ENCODE measurements at places on chromosomes 5 and 9.

DNA sequence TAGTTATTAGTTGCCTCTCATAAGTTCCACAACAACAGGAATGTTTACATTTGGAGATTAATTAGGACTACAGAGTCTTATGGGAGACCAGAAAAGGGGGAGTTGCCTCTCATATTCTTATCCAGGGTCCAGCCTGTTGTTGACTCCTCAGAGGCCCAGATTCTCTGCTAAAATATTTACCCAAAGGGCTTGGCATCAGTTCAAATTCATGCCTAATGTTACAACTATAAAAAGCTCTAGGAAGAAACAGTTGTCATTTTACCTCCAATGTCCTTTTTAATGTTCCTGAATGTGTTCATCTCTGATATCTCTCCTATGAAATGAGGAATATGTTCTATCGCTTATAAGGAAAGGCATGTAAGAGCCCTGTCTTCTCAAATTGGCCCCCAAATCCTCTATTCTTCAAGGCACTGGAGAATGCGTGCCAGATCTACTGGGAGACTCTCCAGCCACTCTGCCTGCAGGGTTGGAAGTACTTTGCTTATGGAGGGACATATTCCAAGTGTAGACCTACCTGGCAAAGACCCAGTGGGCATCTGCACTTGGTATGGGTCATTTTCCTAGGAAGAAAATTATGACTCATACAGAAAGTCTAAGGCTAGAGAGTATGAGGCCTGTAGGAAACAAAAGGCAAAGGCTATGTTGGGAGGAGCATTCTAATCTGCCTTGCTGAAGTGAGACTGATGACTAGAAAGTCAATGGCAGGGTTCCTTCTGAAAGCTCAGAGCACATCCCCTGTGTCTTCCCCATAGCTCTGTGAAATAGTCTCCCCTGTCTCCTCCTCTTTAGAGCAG, 192.6 kb downstream of the ESM1 start:
- DNase-seq: no peak

GRCh38 chr5:163489055-163489744, 16.2 kb upstream of the MAT2B start:
- DNase-seq: peak; percentile 34

DNA sequence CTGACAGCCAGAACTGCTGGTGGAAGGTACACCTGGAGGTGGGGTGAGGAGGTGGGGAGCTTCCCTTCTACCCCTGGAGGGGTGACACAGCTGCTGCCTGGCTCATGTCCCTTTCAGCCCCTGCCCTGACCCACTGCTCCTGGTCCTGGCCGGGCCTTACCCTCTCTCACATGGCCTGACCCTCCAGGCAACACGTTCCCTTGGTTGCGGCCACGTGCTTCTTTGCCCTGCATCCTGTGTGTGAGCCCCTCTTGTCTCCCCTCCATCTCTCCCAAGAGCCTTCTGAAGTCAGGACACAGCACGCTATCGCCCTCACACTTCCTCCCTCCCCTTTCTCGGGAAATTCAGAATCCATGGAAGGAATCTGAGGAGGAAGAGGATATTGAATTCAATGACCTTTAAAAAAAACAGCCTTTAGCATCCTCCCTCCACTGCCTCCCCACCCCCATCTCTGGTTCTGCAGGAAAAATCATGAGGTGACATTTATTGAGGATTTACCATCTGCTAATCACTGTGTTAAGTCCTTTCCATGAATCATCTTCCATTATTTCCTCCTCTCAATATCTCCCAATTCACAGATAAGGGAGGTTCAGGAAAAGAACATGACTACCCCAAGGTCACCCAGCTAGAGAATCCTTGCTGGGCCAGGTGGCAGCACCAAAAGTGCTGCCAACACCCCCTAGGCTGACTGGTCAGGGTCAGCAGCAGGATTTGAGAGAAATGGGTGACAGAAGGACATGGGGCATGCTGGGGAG, 8.3 kb downstream of the AQP3 start:
- DNase-seq: no peak

DNA sequence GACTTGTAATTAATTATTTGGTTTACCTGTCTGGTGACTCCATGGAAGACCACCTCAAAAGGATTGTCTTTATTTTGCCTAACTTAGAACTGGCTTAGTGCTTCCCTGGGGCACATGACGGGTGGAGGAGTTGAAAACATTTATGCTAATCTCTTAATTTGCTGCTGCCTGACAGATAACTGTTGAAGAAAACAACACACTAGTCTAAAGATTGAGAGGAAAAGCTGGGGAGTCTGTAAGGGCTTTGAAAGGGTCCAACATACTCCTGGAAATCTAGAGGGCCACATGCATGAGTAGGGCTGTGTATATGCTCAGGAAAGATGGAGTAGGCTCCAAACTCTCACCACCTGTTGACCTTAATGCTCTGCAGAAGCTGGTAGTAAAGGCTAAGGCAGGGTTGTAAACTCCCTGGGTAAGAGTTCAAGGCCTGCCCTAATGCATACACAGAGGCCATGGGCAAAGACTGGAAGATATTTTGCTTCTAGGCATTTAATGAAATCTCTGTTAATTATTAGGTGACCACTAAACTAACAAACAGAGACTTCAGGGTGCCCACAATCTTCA, 40.7 kb downstream of the NR3C1 start:
- DNase-seq: no peak

- DNase-seq: no peak
These were observed 25.0 kb downstream of the FAM163B start for GRCh38 chr9:133584167-133584558.

- DNase-seq: no peak
These were observed 22.6 kb upstream of the EMB start for GRCh38 chr5:50463726-50464125.

DNA sequence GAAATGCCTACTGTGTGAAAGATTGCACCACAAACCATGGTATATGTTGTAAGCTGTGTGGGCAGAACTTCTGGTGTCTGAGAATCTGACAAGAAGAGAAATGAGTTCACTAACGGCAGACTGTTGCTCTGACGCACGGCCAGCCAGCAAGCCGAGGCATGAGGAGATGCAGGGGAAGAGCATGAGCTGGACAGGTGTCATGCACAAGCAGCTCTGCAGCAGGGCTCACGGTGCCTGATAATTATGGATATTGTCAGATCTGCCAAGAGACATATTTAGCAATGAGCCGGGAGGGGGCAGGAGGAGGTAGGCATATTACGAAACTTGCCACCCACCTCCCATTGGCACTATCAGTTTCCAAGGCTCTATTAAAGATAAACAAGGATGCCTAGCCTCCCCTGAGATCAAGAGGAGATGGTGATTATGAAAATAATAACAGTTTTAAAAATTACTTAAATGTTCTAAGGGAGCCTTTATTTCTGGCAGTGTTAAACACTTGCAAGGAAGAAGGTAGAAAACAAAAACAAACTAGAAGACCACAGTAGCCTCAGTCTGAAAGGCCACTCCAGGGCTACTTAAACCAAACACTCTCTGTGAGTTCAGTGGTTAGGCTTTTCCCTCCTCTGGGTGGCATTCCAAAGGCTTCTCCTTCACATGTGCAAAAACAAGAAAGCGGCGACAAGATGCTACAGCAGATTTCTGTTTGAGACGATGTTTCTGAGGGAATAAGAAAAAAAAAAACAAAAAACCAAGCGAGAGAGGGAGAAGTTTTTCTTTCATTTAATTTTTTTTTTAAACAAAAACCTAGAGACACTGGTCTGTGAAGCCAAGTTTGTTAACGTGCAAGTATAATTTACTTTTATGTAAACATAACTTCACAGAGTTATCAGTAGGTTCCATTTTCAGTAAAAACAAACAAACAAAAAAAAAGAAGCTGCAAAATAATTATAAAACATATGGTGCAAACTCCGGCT, 339.5 kb downstream of the BNC2 start:
- DNase-seq: no peak

DNA sequence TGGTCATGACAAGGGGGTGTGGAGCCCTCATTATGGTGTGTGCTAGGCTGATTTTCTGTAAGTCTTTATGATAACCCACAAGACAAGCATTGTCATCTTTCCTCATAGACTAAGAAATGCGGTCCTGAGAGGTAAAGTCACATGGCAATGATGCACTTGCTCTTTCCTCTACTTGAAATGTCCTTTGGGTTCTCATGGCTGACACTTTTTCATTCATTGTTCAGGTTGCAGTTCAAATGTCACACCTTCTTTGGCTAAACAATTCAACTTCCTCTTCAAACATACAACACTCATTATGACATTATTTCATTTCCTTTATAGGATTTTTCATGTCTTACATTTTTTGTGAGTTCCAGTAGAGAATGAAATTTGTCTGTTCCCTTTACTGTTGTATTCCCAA, 323.6 kb upstream of the PRR16 start:
- DNase-seq: no peak

GRCh38 chr9:19446361-19446861, 37.6 kb downstream of the ACER2 start:
- DNase-seq: no peak

- DNase-seq: peak; percentile 79
These were observed 983 bp downstream of the GCNT1 start for GRCh38 chr9:76459694-76460635.

DNA sequence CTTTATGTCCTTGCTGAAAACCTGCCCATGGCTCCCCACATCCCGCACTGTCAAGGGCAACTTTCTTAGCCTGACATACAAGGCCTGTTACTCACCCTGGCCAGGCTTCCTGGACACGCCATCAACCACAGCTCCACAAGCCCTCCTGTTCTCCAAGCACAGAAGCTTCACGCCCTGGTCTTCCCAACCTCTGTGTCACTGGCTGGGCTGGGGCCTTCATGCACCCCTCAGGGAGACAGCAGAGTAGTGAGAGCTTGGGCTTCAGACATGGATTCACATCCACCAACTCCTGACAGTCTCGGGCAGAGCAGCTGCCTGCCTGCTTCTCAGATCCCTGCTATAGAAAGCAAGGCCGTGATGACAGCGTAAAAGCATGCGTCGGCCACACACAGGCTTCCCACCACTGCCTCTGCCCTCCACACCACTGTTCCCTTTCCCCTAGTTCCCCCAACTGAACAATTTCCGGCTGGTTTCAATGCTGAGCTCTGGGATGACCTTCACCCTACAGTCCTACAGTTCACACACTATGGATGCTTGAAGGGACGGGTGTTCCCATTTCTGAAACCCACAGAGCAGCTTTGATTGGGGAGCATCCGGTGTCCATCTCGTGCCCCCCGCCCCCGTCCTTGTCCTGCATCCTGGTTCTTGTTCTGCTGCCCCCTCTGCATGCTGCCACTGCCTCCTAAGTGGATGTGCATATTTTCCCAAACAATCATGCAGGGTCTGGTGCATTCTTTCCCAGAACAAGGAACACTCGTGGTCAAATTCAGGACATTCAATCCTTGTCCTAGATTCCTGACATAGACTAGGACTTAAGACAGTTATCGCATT, 33.4 kb upstream of the ADAMTS2 start:
- DNase-seq: no peak

GRCh38 chr9:133742849-133743444, 4.8 kb upstream of the SARDH start:
- DNase-seq: peak; percentile 61

DNA sequence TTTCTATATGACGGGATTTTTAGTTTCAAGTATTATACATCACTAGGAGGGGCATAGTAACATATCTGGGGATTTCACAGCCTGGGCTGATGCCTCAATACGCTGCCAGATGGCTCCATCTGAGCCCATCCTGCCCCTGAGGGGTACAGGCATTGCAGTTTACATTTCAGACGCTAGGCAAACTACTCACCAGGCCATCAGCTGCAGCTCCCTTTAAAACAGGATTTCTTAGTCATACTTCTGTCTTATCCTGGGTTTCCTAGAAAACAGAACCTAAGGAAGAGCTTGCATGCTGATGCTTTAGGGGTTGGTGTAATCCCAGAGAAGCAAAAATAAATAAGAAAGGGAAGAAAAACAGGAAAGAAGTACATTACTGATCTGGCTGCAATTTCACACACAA, 372.8 kb upstream of the PIK3R1 start:
- DNase-seq: no peak

- DNase-seq: no peak
These were observed 42.5 kb downstream of the SLC6A3 start for GRCh38 chr5:1402611-1403255.

- DNase-seq: no peak
These were observed 5.1 kb upstream of the TOR4A start for GRCh38 chr9:137272241-137273094.

DNA sequence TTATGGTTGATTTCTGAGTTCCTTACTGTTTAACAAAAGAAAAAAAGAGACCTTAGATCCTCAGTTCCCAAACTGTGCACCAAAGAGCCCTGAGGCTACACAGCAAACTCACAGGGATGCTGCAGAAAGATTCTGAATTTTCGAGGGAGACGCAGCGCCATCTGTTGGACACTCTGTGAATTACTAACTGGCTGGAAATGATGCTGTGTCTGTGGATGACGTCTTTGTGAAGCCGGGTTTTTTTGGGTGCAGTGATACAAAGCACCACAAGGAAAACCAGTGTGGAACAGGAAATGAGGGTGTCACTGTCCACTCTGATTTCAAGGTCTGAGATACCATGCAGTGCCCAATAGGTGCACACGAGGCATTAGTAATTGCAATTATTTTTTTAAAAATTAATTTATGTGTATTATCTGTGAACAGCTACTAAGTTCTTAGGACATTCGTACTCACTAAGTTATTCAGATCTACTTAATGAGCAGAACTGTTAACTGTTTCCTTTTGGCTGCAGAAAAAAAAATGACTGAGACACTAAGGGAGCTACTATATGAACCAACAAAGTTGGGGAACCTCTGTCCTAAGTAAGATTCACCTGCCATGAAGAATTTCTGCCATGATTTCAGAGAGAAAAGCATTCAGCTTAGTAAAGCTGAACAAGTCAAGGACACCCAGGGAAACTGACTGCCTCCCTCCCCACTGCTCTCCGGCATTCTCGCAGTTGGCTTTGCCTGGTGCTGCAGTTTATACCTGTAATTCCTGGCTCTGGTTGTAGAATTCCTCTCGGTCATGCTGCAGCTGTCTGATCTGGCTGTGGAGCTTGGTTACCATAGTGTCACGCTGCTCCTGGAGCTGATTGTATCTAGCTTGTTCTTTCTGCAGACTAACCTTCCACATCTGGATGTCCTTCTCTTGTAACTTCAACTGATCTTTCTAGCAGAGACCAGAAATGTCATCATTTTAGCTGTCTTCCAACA, 23.4 kb downstream of the SPACA9 start:
- DNase-seq: peak; percentile 89

DNA sequence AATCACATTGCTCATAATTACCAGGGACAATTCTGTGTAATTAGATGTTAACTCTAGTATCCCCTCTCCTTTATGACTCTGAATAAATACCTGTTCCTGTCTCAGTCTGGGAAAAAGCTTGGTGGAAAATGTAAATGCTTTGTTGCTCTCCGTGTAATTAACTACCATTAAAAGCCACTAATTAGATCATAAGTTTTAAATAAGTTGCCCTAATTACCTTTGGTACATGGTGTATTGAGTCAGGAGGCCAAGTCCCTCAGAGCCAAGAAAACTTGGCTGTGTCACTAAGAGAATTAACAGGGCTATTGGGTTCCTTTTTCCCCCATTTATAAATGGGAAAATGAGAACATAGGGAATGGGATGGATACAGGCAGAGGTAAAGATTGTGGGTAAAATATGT, 617.6 kb downstream of the TLR4 start:
- DNase-seq: no peak

DNA sequence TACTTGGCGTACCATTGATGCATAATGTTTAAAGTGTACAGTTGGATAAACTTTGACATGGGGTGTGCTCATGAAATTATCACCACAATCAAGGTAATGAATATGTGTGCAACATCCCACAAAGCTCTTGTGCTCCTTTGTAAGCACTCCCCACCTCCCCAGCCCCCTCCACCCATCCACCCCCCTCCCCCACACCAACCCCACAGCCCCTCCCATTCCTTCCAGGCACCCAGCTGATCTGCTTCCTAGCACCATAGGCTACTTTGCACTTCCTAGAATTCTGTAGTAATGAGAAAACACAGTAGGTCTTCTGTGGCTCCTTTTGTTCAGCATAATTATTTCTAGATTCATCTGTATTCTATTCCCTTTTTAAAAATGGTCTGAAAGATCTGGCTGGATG, 24.5 kb downstream of the FGD3 start:
- DNase-seq: no peak

Measured in Kasumi-1 (cell line).